ENCODE measurements at places on chromosomes 5 and 9.

DNA sequence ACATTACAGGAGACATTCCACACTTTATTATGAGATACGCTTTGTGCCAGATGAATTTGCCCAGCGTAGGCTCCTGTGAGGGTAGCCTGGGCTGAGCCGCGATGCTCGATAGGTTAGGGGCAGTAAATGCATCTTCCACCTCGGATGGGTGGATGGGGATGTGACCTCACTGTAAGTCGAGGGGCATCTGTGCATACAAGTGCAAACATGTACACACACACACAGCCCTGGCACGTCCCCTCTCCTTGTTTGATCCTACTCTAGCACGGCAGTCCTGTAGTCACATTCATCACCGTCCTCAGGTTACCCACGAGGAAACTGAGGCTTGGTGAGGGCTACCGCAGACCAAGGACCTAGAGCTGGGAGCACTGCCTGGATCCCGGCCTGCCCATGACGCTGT, 166.8 kb downstream of the COL23A1 start:
- no peak for DNase-seq

DNA sequence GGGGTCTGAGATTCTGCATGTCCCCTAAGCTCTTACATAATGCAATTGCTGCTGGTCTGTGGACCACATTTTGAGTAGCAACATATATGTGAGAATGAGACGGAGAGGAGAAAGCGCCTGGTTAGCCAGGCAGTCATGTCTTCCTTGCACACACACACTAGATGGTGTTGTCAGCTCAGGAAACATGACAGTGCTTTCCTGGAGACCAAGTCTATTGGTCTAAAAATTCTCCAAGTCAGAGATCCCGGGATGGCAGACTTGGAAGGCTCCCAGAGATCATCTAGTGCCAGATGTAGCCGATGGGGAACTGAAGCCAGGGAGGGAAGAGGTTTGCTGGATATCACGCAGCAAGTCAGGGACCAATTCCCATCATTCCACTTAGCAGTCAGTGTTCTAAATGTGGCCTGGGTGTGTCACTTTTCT, 53.4 kb downstream of the GALNT12 start:
- DNase-seq: peak; percentile 38

DNA sequence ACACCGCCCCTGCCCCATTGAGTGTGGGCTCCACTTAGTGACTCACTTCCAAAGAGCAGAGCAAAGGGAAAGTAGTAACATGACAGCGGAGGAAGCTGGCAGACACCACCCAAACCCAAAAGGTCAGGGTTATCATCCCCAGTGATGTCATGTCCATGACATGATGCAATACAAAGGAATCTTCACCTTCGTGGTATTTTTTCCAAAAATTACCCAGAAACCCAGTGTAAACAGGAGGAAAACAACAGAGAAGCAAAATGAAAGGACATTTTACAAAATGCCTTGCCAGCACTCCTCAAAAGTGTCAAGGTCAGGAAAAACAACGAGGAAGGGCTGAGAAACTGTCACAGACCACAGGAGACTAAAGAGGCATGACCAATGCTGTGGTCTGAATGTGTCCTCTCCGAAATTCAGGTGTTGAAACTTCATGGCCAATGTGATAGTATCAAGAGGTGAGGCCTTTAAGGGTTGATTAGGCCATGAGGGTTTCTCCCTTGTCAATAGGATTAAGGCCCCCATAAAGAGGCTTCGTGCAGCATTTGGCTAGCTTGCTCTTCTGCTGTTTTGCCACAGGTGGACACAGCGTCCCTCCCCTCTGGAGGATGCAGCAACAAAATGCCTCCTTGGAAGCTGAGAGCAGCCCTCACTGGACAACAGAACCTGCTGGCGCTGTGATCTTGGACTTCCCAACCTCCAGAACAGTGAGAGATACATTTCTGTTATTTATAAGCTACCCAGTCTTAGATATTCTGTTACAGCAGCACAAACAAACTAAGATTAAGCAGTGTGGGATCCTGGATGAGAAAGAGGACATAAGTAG, 30.5 kb upstream of the MED10 start:
- no peak for DNase-seq

DNA sequence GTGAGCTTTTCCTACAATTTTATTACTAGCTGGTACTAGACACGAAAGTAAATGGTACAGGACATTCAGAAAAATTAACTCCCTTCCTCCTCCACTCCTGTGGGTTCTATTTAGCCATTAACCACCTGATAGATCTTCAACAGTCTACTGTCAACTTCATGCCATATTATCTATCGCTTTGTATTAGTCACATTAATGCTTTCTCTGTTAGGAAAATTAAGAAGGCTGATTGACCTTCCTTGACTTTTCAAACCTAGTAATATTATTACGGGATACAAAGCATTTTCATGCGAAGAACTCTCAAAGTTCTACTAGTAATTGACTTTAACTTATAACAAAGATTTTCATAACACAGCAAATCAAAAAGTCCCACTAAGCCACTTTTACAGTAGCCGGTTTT, 1.2 kb downstream of the TEX10 start:
- no peak for DNase-seq

- DNase-seq: no peak
Measured at GRCh38 chr9:89005323-89005722, 14.1 kb downstream of the S1PR3 start.

All from anterior cingulate cortex (tissue), 58 donors.